ENCODE measurements at places on chromosomes 1 and 21.

- no peak for DNase-seq
These were observed 20.6 kb upstream of the TMEM51 start for GRCh38 chr1:15132965-15133364.

DNA sequence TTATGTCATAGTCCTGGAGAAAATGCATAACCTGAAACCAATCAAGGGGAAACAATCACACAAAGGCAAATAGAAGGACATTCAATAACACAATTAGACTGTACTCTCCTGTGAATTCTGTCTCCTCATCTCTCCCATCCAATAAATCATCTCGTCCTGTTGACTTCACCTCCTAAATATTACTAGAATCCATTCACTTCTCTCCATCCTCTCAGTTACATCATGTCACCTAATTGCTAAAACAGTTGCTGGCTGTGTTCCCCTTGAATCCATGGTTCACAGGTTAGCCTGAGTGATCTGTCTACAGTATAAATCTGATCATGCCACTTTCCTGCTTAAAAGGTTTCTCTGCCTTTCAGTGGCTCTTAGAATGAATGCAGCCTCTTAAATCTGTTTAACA is 220.2 kb downstream of the TGFB2 start:
- no peak for DNase-seq

DNA sequence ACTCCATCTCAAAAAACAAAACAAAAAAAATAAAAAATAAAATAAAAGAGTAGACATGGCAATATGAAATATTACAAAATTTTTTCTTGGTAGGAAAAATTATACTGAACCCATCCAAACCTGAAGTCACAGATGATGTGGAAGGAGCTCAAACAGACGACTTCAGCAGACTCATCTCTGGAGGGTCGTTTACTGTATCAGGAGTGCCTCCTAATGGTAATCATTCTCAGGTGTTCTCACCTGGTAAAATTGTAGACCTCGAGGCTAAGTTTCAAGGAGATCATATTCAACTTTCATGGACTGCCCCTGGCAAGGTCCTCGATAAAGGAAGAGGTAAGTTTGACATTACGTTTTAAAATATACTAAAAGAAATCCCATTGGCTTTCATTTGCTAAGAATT is 54.3 kb upstream of the SH3GLB1 start:
- no peak for DNase-seq

DNA sequence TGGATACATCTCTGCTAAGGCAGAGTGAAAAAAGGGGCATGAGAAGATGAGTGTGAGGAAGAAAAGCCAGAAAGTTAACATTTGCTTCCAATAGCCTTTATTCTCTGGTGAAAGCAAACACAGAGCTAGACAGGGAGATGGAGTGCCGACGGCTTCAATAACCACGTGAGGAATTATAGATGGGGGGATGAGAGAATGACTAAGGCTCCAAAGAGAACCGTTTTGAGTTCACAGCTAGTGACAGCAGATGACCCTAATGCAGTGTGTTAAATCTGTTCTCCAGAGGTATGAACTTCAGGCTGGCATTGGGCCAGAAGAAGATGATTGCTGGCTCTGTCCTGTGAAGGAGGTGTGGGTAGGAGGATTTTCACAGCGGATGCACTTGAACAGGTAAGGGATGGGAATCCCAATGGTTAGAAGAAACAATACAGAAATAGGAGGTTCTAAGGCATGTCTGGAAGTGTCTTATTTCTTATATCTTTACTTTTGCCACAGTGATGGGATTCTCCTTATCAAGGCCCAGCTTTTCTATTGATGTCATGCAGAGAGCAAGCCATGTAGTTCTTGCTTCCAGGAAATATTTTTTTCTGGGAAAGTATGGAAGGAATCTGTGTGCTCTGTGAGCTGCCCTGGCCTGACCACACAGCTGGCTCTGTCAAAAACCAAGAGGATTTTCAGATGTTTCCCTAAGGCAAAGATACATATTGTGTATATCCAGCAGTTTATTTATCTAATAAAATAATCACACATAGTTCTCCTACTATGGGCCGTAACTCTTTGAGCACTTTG is 573.8 kb downstream of the LTN1 start:
- DNase-seq, result no peak

DNA sequence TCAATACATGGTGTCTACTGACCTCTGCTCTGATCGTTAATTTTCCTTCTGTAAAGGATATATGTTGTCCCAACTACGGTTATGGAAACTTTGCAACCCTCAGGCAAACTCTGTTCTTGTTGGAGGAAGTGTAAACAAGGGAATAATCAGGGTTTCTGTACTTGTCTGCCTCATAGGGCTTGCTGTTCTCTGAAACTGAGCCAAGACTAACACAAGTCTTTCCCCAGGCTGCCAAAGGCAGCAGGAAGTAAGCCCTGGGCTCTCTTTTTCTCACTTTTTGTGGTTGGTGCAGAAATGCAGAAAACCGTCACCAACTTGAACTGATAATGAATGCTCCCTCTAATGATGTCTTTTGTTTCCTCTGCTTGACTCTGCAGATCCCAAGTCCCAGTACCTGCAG is 7.6 kb downstream of the CYP4X1 start:
- DNase-seq, result no peak

GRCh38 chr1:8463144-8463927 is 145.4 kb downstream of the SLC45A1 start:
- DNase-seq, result no peak
